Nephron progenitor cell (in vitro differentiated cells): ENCODE measurements at places on chromosomes 2 and 18.

DNA sequence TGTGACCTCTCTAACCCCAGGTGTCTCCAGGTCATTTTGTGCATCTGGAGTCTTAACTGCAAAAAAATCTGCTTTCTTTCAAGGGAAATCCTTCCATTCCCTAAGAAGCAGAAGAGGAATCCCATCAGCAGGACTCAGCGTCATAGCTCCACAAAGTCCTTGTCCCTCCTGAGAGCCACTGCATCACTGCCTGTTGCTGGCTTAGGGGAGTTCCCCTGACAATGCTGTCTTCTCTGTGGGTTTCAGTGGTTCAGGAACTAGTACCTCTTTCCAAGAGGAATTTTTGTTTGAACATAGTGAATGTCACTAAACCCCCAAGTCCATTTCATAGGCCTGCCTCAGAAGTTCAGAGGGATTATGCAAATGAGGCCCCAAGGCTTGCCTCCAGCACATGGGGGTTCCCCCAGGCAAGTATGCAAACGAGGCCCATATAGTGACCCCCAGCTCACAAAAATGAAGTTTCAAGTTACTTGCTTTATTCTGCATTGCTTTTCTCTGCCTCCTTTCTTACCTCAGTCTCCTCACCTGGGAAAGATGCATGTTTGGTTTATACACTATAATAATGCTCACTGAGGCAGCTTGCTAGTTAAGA, 513.9 kb upstream of the MEX3C start:
- no peak for DNase-seq
- H3K27ac ChIP-seq, result no peak overlapping the region
- H3K36me3 ChIP-seq, result peaks cover 15% of the 10 kb centered on the region
- H3K4me3 ChIP-seq, result no peak overlapping the region

- H3K4me3 ChIP-seq, result no peak overlapping the region
- no peaks in the 10 kb centered on the region for H3K4me1 ChIP-seq
- DNase-seq, result no peak
- H3K36me3 ChIP-seq, result no peaks in the 10 kb centered on the region
- no peak overlapping the region for H3K27ac ChIP-seq
These were observed 11.6 kb downstream of the CNGA3 start for GRCh38 chr2:98357849-98358248.

DNA sequence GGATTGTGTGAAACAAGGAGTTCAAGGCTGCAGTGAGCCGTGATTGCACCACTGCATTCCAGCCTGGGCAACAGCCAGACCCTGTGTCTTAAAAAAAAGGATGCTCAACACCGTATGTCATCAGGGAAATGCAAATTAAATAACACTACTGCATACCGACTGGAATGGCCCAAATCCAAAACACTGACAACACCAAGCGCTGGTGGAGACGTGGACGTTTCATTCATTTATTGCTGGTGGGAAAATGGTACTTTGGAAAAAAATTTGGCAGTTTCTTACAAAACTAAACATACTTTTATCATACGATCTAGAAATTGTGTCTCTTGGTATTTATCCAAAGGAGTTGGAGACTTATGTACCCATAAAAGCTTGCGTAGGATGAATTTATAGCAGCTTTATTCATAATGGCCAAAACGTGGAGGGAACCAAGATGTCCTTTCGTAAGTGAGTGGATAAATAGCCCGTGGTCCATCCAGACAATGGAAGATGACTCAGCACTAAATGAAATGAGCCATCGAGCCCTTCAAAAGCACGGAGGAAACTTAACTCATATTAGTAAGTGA, 24.2 kb downstream of the NEU4 start:
- no peaks in the 10 kb centered on the region for H3K36me3 ChIP-seq
- peaks cover 15% of the 10 kb centered on the region for H3K4me1 ChIP-seq
- no peak for DNase-seq
- H3K27ac ChIP-seq, result no peak overlapping the region
- H3K27me3 ChIP-seq, result peaks cover 6% of the 10 kb centered on the region

GRCh38 chr2:104867813-104868504, 14.0 kb downstream of the POU3F3 start:
- no peak overlapping the region for H3K4me3 ChIP-seq
- H3K27me3 ChIP-seq, result peaks cover 100% of the 10 kb centered on the region
- H3K36me3 ChIP-seq, result no peaks in the 10 kb centered on the region
- H3K27ac ChIP-seq, result no peak overlapping the region
- DNase-seq, result no peak
- peaks cover 23% of the 10 kb centered on the region for H3K4me1 ChIP-seq

DNA sequence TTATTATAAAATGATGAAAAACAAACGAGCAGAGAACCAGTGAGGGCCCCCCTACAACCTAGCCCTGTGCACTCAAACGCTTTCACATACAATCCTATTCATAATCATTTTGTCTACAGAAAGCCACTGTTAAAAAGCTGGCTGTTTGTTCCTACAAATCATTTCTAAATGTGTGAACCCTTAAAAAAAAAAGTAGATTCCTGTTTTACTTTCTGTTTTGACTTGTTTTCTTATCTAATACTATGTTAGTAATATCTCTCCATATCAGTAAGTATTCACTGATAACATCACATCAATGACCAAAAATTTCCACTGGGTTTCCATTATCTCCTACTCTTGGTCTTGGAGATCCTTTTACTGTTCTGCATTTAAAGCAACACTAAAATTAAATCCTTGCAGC, 128.8 kb upstream of the TTC39C start:
- no peak overlapping the region for H3K4me3 ChIP-seq
- peaks cover 34% of the 10 kb centered on the region for H3K4me1 ChIP-seq
- H3K27me3 ChIP-seq, result no peaks in the 10 kb centered on the region
- DNase-seq, result no peak
- H3K27ac ChIP-seq, result no peak overlapping the region
- no peaks in the 10 kb centered on the region for H3K36me3 ChIP-seq

DNA sequence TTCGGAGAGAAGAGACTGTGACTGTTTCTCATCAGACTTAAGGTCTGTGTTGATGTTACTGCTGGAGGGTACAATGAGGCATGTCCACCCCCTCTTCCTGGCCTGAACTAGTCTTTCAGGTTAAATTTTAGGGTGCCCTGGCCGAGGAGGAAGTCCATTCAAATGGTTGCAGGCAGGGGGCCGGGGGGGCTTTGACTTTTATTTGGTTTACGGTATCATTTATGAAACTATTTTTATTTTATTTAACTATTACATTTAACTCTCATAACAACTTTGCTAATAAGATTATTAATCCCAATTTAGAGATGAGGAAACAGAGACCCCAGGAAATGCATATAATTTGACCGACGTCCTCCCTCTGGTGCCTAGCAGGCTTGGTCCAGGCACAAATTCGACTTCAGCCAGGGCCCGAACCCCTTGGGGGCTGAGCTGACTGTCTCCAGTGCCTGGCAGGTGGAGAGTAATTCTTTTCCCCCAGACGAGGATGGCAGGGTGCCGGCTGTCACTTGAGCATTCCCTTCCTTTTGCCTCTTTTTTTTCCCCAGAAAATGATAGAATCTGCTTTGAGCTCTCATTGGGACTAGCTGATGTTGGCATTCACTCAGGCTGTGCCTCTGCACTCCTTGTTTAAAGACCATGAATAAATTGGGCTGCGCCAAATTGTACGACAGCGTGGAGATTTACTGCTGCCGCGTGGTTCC, 255.3 kb upstream of the SALL3 start:
- no peak overlapping the region for H3K27ac ChIP-seq
- peaks cover 39% of the 10 kb centered on the region for H3K4me1 ChIP-seq
- peaks cover 10% of the 10 kb centered on the region for H3K27me3 ChIP-seq

GRCh38 chr2:48270209-48270608, 259.7 kb upstream of the STON1 start:
- no peaks in the 10 kb centered on the region for H3K36me3 ChIP-seq
- no peak overlapping the region for H3K27ac ChIP-seq
- no peak for DNase-seq
- H3K4me3 ChIP-seq, result no peak overlapping the region
- no peaks in the 10 kb centered on the region for H3K27me3 ChIP-seq

DNA sequence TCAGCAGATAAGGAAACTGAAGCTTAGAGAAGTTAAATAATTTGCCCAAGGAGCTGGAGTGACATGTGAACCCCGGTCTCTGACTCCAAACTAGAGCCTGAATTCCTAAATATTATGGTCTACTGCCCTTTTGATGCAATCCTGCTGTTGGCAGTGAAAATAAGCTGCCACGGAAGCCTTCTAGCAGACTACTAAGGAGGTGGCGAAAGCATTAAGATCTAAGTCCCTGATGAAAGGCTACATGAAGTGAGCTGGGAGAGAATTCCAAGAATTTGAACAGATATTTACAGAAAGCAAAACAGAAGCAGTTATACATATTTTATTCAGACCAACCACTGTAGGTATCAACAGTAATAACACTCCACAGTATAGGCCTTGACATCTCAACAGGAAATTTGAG, 28.1 kb downstream of the TRMT61B start:
- H3K27me3 ChIP-seq, result peaks cover 5% of the 10 kb centered on the region
- H3K27ac ChIP-seq, result no peak overlapping the region
- no peak overlapping the region for H3K4me3 ChIP-seq
- DNase-seq, result no peak
- peaks cover 13% of the 10 kb centered on the region for H3K36me3 ChIP-seq
- no peaks in the 10 kb centered on the region for H3K4me1 ChIP-seq

GRCh38 chr2:237590272-237591140, at the start of gene RAB17:
Gene RAB17 (minus strand): TSS chr2:237590734. CDS start chr2:237586154, 4,580 bp downstream.
- no peak for DNase-seq
- H3K27ac ChIP-seq, result no peak within 1 kb of the TSS
- peak within 1 kb of the TSS; percentile 19 for H3K4me3 ChIP-seq

- no peaks in the 10 kb centered on the region for H3K36me3 ChIP-seq
- H3K4me1 ChIP-seq, result peaks cover 6% of the 10 kb centered on the region
- H3K27me3 ChIP-seq, result peaks cover 7% of the 10 kb centered on the region
- H3K4me3 ChIP-seq, result no peak overlapping the region
These were observed 139.9 kb upstream of the ZEB2 start for GRCh38 chr2:144659731-144660275.

GRCh38 chr2:23029111-23029510, 355.9 kb upstream of the KLHL29 start:
- H3K27me3 ChIP-seq, result peaks cover 7% of the 10 kb centered on the region
- no peak for DNase-seq
- H3K4me1 ChIP-seq, result peaks cover 21% of the 10 kb centered on the region
- no peaks in the 10 kb centered on the region for H3K36me3 ChIP-seq

- H3K27ac ChIP-seq, result no peak overlapping the region
- DNase-seq, result no peak
- no peak overlapping the region for H3K4me3 ChIP-seq
These were observed 70.6 kb downstream of the MBP start for GRCh38 chr18:77061946-77062517.

DNA sequence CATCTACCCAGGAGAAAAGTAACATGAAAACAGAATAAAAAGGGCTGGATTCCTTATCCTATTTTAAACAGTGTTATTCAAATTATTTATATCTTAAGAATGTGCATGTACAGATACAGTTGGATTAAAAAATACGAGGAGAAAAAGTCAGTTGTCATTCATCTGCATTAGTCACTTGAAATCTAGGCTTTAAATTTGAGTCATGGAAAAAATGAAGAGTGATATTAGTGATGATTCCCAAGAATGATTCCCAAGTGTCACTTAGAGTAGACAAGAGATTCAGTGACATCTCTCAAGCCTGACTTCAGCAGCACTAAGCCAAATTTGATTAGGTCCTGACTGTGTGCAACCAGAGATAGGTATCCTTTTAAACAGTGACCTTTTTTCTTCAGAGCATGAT, 394.2 kb downstream of the IRS1 start:
- no peaks in the 10 kb centered on the region for H3K36me3 ChIP-seq
- no peak overlapping the region for H3K4me3 ChIP-seq
- H3K27me3 ChIP-seq, result no peaks in the 10 kb centered on the region
- no peak overlapping the region for H3K27ac ChIP-seq
- peaks cover 36% of the 10 kb centered on the region for H3K4me1 ChIP-seq
- DNase-seq, result no peak

GRCh38 chr2:30253873-30254684, 22.7 kb downstream of the LBH start:
- peaks cover 2% of the 10 kb centered on the region for H3K27me3 ChIP-seq
- peaks cover 47% of the 10 kb centered on the region for H3K4me1 ChIP-seq
- DNase-seq, result no peak

- no peak overlapping the region for H3K27ac ChIP-seq
- no peak overlapping the region for H3K4me3 ChIP-seq
- peaks cover 17% of the 10 kb centered on the region for H3K4me1 ChIP-seq
- no peak for DNase-seq
These were observed 22.6 kb downstream of the MAIP1 start for GRCh38 chr2:199977984-199978415.

- no peak overlapping the region for H3K27ac ChIP-seq
- peaks cover 30% of the 10 kb centered on the region for H3K4me1 ChIP-seq
- no peaks in the 10 kb centered on the region for H3K36me3 ChIP-seq
- peaks cover 72% of the 10 kb centered on the region for H3K27me3 ChIP-seq
These were observed 26.4 kb downstream of the CELF4 start for GRCh38 chr18:37539236-37539635.

- H3K4me1 ChIP-seq, result peaks cover 54% of the 10 kb centered on the region
- H3K27ac ChIP-seq, result peak overlapping the region; percentile 62
- H3K36me3 ChIP-seq, result peaks cover 41% of the 10 kb centered on the region
- H3K27me3 ChIP-seq, result no peaks in the 10 kb centered on the region
- no peak for DNase-seq
These were observed 76.9 kb downstream of the MYO1B start for GRCh38 chr2:191321861-191322662.

GRCh38 chr2:229629039-229629438, 85.3 kb downstream of the DNER start:
- no peaks in the 10 kb centered on the region for H3K36me3 ChIP-seq
- peaks cover 28% of the 10 kb centered on the region for H3K4me1 ChIP-seq
- no peak for DNase-seq
- H3K27ac ChIP-seq, result no peak overlapping the region

GRCh38 chr2:174442546-174443510, 44.0 kb downstream of the GPR155 start:
- no peak overlapping the region for H3K27ac ChIP-seq
- H3K27me3 ChIP-seq, result no peaks in the 10 kb centered on the region
- no peaks in the 10 kb centered on the region for H3K36me3 ChIP-seq
- no peak overlapping the region for H3K4me3 ChIP-seq
- H3K4me1 ChIP-seq, result peaks cover 7% of the 10 kb centered on the region
- DNase-seq, result no peak

DNA sequence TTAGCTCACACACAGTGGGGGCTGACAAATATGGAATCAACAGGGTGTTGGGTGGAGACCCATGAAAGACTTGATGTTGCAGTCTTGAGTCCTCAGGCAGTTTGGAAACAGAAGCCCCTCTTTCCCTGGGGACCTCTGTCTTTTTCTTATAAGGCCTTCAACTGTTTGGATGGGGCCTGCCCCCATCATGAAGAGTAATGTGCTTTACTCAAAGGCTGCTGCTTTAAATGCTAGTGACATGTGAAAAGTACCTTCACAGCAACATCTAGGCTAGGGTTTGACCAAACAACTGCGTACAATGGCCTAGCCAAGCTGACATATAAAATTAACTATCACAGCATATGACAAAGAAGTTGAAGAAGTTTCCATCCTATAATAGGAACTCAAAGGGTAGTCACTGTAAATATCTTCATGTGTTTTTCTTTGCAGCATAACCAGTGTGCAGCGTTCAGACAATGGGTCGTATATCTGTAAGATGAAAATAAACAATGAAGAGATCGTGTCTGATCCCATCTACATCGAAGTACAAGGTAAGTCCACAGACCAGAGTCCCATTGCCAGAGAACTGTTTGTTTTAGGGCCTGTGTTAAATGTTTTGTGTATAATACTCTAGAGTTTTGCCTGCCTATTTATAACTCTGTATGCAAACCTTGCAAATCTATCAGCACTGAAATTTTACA, 46.3 kb downstream of the MERTK start:
- no peak overlapping the region for H3K27ac ChIP-seq
- peaks cover 29% of the 10 kb centered on the region for H3K4me1 ChIP-seq
- peaks cover 20% of the 10 kb centered on the region for H3K36me3 ChIP-seq
- no peak overlapping the region for H3K4me3 ChIP-seq
- DNase-seq, result no peak
